ENCODE measurements at places on chromosomes 3 and 15.

- DNase-seq = no peak
Observed at GRCh38 chr3:73586190-73586589, 38.6 kb downstream of the PDZRN3 start.

DNA sequence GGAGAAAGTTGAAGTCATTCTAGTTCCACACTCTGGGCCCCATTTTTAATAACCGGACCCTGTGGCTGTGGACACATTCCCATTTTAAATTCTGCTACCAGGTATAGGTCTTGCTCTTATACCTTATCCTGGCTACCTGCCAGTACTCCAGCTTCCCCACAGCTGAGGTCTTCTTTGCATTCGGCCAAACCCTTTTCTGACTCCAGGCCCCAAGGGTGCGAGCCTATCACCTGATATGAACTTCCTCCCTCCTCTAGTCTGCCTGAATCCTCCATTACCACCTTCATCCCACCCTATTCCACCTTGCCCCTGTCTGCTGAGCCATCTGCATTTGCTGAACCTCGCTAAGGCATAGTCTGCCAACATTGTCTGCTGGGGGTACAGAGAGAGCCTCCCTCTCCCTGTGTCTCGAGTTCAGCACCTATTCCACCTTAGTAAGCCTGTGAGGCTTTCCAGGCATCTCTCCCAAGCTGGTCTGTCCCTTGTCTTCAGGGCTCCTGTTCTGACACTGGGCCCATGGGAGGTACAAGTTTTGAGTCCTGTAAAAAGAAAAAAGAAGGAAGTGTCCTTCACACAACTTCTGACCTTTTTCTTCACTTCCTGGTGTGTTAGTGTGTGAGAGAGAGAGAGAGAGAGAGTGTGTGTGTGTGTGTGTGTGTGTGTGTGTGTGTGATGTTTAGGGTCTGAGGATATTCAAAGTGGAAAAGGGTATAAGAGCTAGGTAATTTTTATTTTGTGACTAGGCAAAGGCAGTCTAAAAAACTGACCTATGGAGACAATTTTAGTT lies 27.0 kb downstream of the PDE8A start:
- no peak for DNase-seq

- no peak for DNase-seq
Observed at GRCh38 chr3:35867791-35868190, 228.5 kb downstream of the ARPP21 start.

DNA sequence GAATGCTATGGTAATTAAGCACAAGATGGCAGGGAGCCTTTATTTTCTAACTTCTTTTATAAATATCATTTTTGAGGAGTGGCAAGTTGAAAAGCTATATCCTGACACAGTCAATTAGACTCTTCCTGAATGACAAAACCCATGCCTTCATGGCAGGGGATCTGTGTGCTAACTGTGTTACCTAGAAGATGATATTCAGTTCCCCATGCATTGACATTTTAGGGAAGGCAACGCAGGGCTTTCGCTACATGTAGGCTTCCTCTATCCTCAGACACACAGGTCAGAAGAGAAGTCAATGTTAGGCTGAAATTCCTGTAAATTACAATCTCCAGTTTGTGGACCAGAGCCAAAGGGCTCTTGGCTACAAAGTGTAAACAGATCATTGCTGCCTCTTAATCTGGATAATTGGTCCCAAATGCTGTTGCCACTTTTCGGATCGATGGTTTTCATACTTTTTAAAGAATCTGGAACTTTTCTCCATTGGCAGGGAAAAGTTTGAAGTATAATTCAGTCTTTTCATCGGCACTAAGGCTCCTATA lies 22.6 kb upstream of the NR2F2 start:
- DNase-seq = no peak

DNA sequence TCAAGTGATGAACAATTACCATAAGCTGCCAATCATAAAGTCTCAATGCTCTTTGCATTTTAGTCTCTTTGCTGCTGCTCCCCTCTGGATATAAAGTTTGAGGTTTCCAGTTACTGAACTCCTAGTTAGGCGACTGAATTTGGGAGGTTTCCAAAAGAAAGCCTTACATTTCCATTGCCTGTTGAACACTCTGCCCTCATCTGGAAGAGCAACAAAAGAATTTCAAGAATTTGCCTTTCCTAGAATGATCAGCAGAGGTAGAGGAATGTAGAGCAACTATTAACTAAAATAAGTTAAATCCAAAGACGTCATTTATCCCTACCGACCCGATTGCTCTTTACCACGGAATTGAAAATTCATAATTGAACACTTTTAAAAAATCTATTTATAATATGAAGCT lies 53.4 kb upstream of the PRICKLE2 start:
- no peak for DNase-seq
